ENCODE measurements at places on chromosomes 1 and 21. TPM values are rescaled to one million over a fixed set of nuclear protein-coding genes. Genes with fewer than 3 reads are reported as not detected.

The LAPTM5 gene
- 163 TPM for total RNA-seq

The SLAMF8 gene
- total RNA-seq: not detected

The JAM2 gene
- total RNA-seq: 1.4 TPM

GRCh38 chr1:58968360-58968952, 184.6 kb upstream of the JUN start:
- DNase-seq: peak; percentile 90

The FASLG gene
- total RNA-seq: not detected

The CAPN8 gene
- total RNA-seq: not detected

The MRPL37 gene
- 126 TPM for total RNA-seq

The LYPD8 gene
- total RNA-seq: not detected

- DNase-seq: no peak
These were observed 88.0 kb downstream of the HIVEP3 start for GRCh38 chr1:41830726-41831125.

DNA sequence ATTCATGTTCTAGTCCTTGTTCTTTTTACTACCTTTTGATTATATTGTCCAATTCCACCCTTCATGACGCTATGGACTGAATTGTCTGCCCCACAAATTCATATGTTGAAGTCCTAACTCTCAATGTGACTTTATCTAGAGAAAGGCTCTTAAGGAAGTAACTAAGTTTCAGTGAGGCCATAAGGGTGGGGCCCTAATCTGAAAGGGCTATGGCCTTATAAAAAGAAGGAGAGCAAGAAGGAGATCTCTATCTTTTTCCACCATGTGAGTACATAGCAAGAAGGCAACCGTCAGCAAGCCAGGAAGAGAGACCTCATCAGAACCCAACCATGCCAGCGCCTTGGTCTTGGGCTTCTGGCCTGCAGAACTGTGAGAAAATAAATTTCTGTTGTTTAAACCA, 95.9 kb downstream of the HIVEP3 start:
- DNase-seq: no peak

The NTRK1 gene
- total RNA-seq: not detected

- no peak for DNase-seq
These were observed 129.8 kb upstream of the TIAM1 start for GRCh38 chr21:31473685-31474345.

- no peak for DNase-seq
These were observed 90.3 kb upstream of the NR5A2 start for GRCh38 chr1:199937161-199937560.

The PBX1 gene
- total RNA-seq: not detected

DNA sequence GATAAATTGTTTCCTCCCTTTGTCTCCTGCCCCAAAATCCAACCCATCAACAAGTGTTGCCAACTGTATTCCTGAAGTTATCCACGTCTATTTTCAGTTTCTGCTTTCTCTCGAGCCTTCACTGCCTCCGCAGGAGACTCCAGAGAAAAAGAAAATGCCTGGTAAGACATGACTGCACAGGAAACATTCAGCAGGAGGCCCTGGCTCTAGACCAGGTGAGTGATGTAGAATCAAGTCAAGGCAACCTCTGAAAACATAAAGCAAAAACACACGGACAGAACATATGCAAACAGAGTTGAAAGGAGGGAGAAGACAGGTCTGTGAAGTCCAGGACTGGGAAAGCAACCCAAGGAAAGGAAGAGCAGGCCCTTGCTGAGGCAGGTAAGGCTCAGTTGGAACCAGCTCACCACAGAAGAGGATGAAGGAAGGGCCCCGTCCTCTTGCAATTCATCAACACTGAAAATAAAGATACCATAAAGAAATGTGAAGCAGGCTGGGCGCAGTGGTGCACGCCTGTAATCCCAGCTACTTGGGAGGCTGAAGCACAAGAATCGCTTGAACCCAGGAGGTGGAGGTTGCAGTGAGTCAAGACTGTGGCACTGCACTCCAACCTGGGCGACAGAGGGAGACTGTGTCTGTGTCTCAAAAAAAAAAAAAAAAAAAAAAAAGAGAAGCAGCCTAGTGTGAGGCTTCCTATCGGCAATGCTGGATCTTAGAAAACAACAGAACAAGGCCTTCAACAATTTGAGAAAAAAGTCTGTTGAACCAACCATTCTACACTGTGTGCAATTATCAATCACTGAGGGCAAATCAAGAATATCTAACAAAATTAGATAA, 8.8 kb downstream of the NOL9 start:
- DNase-seq: no peak

The GFI1 gene
- 1.1 TPM for total RNA-seq

GRCh38 chr21:17498586-17498985, 14.3 kb upstream of the CXADR start:
- DNase-seq: no peak

DNA sequence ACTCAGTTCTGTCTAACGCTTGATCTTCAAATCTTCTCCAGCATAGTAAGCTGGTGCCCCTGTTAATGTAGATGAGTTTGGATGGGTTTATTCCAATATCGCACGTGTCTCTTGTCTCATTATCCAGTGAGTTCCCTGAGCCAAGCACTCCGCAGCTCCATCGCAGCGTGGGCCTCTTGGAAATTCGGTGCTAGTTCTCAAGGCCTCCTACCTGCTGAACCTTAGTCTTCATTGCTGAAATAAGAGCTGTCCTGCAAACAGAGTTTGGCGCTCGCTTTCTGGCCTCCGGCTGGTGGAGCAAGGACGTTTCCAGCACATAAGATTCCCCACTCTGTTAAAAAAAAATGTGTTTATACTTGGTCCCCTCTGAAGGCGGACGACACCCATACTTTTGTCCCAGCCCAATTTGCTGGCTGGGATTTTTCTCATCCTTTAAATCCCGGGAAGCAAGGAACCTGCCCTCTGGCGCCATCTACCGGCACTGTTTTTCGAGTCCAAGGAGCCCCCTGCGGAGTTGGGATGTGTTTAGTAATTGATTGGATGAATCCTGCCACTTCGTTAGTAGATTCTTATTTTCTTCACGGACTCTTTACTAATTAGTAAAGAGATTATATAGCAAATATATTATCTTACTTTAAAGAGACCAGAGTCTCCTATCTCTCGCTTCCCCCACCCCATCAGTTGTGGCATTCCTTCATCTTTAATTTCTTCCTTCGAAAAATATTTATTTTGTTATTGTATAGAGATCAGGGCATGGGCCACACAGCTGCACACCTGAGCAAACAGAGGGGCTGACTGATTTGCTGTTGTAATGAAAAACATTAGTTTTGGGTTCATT, 14.7 kb downstream of the JUN start:
- no peak for DNase-seq

- DNase-seq: no peak
These were observed 410.7 kb downstream of the SIPA1L2 start for GRCh38 chr1:232218955-232219865.

The TMEM52 gene
- 2.5 TPM for total RNA-seq

DNA sequence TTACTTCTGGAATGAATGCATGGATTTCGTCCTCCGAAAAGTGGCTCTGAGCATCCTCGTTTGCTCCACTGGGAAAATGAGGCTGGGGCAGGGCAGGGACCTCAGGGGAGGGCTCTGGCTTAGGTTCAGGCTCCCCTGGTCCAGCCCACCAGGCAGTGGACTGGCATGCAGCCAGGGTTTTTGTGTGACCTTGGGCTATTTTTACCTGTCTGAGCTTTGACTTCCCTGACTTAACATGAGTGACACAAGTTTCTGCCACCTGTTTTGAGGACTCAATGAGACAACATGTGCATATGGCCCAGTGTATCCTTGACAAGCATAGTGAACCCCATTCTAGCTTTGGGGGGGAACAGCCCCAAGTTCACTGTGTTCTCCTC, 32.6 kb upstream of the EDN2 start:
- no peak for DNase-seq

- DNase-seq: no peak
These were observed 98.8 kb downstream of the SDCCAG8 start for GRCh38 chr1:243354511-243355153.

DNA sequence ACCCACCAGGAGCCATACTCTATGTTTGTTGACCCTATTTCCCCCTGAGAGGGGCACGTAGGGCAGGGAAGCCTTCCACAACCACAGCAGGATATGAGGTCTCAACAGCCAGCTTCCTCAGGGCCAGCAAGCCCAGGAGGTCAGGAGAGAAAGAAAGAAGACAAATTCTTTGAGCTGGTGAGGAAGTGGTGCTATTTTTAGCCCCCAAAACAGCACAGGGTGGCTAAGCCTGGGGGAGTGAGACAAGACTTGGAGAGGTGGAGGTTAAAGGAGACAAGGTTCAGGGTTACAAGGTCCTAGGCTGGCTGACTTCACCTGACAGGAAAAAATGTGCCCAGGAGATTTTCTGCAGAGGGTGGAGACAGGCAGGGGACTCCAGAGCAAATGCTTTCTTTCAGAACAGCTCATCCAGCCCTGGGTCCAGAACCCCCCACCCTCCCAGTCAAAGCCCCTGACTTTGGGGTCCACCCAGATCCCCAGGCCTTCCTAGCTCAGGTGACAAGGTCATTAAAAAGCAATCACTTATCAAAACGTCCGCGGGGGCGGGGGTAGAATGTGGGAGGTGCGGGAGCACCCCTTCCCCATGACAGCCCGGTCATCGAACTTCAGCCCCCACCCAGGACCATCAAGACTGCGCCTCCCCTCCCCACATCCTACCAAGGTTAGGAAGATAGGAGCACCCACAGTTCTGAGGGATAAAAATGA, 1.3 kb downstream of the SV2A start:
- no peak for DNase-seq

The TCP10L gene
- 1.2 TPM for total RNA-seq

GRCh38 chr1:226875641-226876295, 5.4 kb downstream of the PSEN2 start:
- no peak for DNase-seq

Measured in OCI-LY7 (cell line).